ENCODE measurements at places on chromosomes 12 and 14.

DNA sequence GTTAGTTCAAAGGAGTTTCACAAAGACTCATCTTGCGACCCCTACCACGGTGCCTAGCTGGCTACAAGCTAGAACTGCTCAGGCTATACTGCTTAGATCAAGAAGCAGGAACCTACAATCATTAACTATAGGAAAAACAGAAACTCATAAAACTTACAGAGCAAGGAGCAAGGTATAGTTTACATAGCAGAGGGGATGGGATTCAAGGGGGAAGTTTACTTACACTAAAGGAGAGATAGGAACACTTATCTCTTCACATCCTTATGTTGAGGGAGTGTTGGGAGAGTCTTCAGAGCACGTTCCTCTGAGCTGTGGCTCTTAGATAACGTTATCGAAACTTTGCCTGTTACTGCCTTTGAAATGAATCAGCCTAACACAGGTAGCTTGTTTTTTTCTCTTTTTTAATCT lies 58.1 kb downstream of the FSCB start:
- no peaks in the 10 kb centered on the region for H3K4me1 ChIP-seq
- no peaks in the 10 kb centered on the region for H3K36me3 ChIP-seq
- H3K27me3 ChIP-seq, result no peaks in the 10 kb centered on the region
- no peak for DNase-seq
- H3K27ac ChIP-seq, result no peak overlapping the region
- no peak overlapping the region for H3K4me3 ChIP-seq

DNA sequence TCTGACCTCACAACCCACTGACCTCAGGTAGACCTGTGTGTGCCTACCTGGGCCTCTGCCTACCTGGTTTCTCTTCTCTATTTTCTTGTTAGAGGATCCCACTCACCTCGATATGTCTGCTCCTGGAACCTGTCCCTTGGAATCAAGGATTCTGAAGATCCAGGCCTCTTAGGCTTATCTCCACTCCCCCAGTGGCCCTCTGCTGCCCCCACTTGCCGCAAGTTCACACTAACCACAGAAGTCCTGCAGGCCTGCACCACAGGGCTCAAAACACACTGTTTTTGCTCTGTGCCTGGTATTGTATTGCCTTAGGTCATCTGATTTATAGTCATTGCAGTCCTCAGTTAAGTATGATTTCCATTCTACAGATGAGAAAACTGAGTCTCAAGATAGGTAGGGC lies 15.3 kb upstream of the NRXN3 start:
- H3K36me3 ChIP-seq, result no peaks in the 10 kb centered on the region
- no peaks in the 10 kb centered on the region for H3K27me3 ChIP-seq
- no peaks in the 10 kb centered on the region for H3K4me1 ChIP-seq
- H3K27ac ChIP-seq, result no peak overlapping the region
- no peak for DNase-seq
- H3K4me3 ChIP-seq, result no peak overlapping the region

- H3K36me3 ChIP-seq, result no peaks in the 10 kb centered on the region
- no peak for DNase-seq
- no peak overlapping the region for H3K27ac ChIP-seq
Measured at GRCh38 chr14:34937442-34937841, 45.4 kb upstream of the SRP54 start.

DNA sequence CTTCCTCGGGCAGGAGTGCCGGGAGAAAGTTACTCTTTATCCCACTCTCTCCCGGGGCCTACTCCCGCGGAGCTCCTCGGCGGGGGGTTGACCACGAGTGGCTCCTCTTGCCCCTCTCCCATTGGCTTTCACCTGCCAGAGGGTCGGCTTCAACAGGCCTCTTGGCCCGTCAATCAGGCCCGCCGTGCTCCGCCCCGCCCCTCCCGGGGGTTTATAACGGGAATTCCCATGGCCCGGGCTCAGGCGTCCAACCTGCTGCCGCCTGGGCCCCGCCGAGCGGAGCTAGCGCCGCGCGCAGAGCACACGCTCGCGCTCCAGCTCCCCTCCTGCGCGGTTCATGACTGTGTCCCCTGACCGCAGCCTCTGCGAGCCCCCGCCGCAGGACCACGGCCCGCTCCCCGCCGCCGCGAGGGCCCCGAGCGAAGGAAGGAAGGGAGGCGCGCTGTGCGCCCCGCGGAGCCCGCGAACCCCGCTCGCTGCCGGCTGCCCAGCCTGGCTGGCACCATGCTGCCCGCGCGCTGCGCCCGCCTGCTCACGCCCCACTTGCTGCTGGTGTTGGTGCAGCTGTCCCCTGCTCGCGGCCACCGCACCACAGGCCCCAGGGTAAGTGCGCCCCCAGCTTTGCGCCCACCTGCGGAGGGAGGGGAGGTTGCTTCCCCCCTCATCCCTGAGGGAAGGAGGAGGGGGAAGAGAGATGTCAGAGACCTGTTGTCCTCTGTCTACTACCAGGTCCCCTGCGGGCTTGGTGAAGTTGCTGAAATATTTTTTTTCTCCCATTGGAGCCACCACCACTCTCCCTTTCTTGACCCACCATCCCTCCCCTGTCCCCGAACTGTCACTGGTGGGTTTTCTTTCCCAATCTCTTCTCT lies at the start of gene SMOC1:
SMOC1 (plus strand) TSS at position 242 of the 869 bp plus-strand sequence; CDS start at position 505, 263 bp downstream.
- DNase-seq, result peak; percentile 79
- peaks cover 7% of the 10 kb centered on the region for H3K4me1 ChIP-seq
- peak within 1 kb of the TSS; percentile 78 for H3K4me3 ChIP-seq
- H3K27me3 ChIP-seq, result 0 out of 2 replicates have a peak, but pooled peaks cover 2% of the 10 kb centered on the region
- no peaks in the 10 kb centered on the region for H3K36me3 ChIP-seq
- peak within 1 kb of the TSS; percentile 27 for H3K27ac ChIP-seq

GRCh38 chr14:59537476-59537875 lies 39.1 kb downstream of the CCDC175 start:
- H3K4me1 ChIP-seq, result peaks cover 10% of the 10 kb centered on the region
- H3K4me3 ChIP-seq, result no peak overlapping the region
- no peak overlapping the region for H3K27ac ChIP-seq
- DNase-seq, result no peak
- no peaks in the 10 kb centered on the region for H3K36me3 ChIP-seq
- no peaks in the 10 kb centered on the region for H3K27me3 ChIP-seq

- no peak overlapping the region for H3K27ac ChIP-seq
- H3K4me3 ChIP-seq, result no peak overlapping the region
- no peaks in the 10 kb centered on the region for H3K36me3 ChIP-seq
- H3K27me3 ChIP-seq, result peaks cover 69% of the 10 kb centered on the region
- no peaks in the 10 kb centered on the region for H3K4me1 ChIP-seq
Measured at GRCh38 chr12:48990552-48990951, 8.6 kb downstream of the DDN start.

- H3K27ac ChIP-seq, result no peak overlapping the region
- H3K4me3 ChIP-seq, result no peak overlapping the region
- H3K27me3 ChIP-seq, result no peaks in the 10 kb centered on the region
- H3K4me1 ChIP-seq, result peaks cover 13% of the 10 kb centered on the region
- no peak for DNase-seq
- no peaks in the 10 kb centered on the region for H3K36me3 ChIP-seq
Measured at GRCh38 chr12:6219980-6220379, 19.8 kb downstream of the CD9 start.

- H3K27me3 ChIP-seq, result no peaks in the 10 kb centered on the region
- H3K4me1 ChIP-seq, result peaks cover 2% of the 10 kb centered on the region
- no peak overlapping the region for H3K4me3 ChIP-seq
- H3K27ac ChIP-seq, result no peak overlapping the region
- H3K36me3 ChIP-seq, result peaks cover 7% of the 10 kb centered on the region
- no peak for DNase-seq
Measured at GRCh38 chr12:32002848-32003493, 43.8 kb downstream of the RESF1 start.

DNA sequence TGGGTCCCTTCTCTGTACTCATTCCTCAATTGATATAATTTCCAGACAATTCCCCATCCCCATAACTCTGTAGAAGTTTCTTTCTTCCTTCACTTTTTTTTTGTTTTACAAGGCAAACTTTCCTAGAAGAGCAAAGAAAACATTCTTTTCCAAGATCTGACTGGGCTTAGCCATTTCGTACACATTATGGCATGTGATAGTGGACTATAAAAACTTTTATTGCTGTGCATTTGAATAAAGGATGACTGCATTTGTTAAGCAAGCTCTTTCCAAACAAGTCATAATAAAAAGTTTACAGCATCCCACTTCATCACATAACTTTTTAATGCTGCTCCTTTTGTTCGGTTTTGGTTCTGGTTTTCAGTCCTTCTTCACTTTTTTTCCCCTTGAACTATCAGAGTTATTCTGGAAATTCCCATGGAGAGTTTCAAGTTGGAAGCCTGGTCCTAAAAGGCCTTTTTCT lies 231.0 kb upstream of the HMGA2 start:
- no peak overlapping the region for H3K4me3 ChIP-seq
- H3K4me1 ChIP-seq, result peaks cover 17% of the 10 kb centered on the region
- DNase-seq, result no peak
- H3K27ac ChIP-seq, result no peak overlapping the region
- no peaks in the 10 kb centered on the region for H3K36me3 ChIP-seq
- H3K27me3 ChIP-seq, result no peaks in the 10 kb centered on the region

- H3K36me3 ChIP-seq, result peaks cover 3% of the 10 kb centered on the region
- no peaks in the 10 kb centered on the region for H3K27me3 ChIP-seq
- peaks cover 11% of the 10 kb centered on the region for H3K4me1 ChIP-seq
- no peak overlapping the region for H3K27ac ChIP-seq
- no peak overlapping the region for H3K4me3 ChIP-seq
Measured at GRCh38 chr14:35155962-35156361, 33.6 kb downstream of the PRORP start.

GRCh38 chr14:64720131-64720576 lies 15.9 kb downstream of the PLEKHG3 start:
- no peak overlapping the region for H3K4me3 ChIP-seq
- peaks cover 11% of the 10 kb centered on the region for H3K4me1 ChIP-seq
- no peak overlapping the region for H3K27ac ChIP-seq
- H3K36me3 ChIP-seq, result no peaks in the 10 kb centered on the region

Data from IMR-90 (cell line).